ENCODE measurements at places on chromosomes 12 and 14.
A peak's percentile ranks its signal among the peaks of the same experiment; 100 is the strongest.

- peak; percentile 86 for DNase-seq
Measured at GRCh38 chr12:7557227-7557626, 53.6 kb upstream of the CD163 start.

GRCh38 chr12:121005346-121005815 lies 10.9 kb downstream of the C12orf43 start:
- peak; percentile 43 for DNase-seq

- DNase-seq = no peak
Measured at GRCh38 chr12:113879658-113880057, 86.5 kb downstream of the RBM19 start.

GRCh38 chr12:109680264-109681005 lies 33.2 kb upstream of the FAM222A start:
- no peak for DNase-seq

- no peak for DNase-seq
Measured at GRCh38 chr12:51281202-51281924, 11.1 kb upstream of the SMAGP start.

GRCh38 chr12:57604992-57605810 lies 577 bp downstream of the DTX3 start:
- no peak for DNase-seq

- DNase-seq = no peak
Measured at GRCh38 chr12:105748806-105749600, 389.8 kb downstream of the NUAK1 start.

DNA sequence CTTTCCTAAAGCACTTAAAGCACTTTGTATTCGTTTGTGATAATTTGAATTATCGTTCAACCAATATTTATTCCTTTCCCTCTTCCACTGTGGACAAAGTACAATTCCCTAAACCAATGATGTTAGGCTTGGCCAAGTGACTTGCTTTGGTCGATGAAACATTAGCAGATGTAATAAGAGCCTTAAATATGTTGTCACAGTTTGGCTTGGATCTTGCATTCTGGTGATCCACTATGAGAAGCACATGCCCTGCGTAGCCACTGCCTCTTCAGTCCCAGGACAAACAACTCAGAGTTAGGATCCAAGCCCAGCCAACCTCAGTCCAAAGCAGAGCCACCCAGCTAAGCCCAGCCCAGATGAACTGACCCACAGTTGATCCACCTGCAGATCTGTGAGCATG lies 8.4 kb upstream of the C12orf75 start:
- DNase-seq = no peak

DNA sequence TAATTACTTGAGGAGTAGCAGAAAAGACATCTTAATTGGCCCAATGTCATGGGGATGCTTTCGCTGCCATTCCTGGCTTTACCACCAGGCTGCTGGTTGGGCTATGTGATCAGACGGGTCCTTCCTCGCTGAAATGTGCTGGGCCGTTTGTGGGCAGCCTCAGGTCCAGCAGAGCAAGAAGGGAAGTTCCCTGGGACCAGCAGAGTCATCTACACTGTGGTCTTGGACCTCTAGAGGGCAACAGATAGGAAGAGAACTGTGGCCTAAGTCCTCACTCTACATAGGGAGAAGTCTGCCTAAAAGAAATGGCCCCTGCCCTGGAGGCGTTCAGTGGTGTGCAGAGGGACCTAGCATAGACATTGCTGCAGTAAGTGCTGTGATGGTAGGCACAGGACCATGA lies 10.9 kb downstream of the EVL start:
- DNase-seq = peak; percentile 95

GRCh38 chr14:38616959-38617358 lies 361.1 kb upstream of the CLEC14A start:
- no peak for DNase-seq

GRCh38 chr14:51979088-51979709 lies 10.1 kb upstream of the RTRAF start:
- DNase-seq = peak; percentile 58

GRCh38 chr12:124715121-124715990 lies 147.9 kb upstream of the NCOR2 start:
- peak; percentile 38 for DNase-seq
